ENCODE measurements at places on chromosomes 16 and 17. TPM values are rescaled to one million over a fixed set of nuclear protein-coding genes. Genes with fewer than 3 reads are reported as not detected.

Gene HP
- total RNA-seq = 5.7 TPM

Gene PRAC1
- total RNA-seq = not detected

Gene SLC16A13
- 0.56 TPM for total RNA-seq

DNA sequence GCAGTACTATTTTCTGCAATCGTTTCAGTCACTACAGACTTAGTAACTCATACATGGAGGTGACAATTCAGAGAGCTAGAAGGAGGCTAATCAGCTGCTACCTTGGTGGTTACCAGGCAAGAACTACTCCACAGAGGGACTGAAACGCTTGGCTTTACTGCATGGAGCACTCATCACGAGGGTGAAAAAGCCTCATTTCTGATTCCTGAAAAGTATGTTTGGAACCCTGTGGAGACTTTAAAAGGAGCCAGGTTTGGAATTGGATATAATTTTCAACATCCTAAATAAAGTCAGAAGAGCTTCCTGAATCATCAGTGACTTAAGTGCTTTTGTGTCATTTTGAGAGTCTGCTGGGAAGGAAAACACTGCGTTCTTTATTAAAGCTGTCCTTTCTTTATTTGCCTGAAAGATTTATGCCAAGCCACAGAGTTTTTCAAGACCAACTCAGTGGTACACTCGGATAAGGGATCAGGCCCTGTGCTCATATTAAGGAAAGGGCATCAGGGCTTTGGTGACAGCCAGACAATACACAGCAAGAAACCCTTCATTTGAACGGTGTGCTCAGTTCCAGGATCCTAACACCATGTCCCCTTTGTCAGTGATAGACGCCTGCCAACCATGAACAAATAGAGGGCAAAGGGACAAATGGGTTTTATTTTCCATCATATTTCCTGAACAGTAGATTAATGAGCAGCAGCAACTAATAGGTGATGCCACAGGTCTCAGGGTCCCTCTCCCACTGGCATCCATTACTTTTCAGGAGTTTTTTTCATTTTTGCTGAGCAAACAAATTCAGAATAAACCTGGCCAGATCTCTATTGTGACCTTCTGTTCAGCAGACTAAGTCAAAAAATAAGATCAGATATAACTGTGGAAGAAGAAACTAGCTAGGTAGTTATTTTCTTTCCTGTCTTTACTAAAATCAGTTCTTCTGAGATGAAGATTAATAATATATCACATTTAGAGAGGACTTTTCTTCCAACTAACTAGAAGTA lies 80.5 kb upstream of the CLEC18B start:
- H3K27me3 ChIP-seq = no peaks in the 10 kb centered on the region
- H3K27ac ChIP-seq = peak overlapping the region; percentile 60
- no peak overlapping the region for H3K4me3 ChIP-seq
- no peaks in the 10 kb centered on the region for H3K36me3 ChIP-seq
- DNase-seq = no peak
- H3K4me1 ChIP-seq = peaks cover 6% of the 10 kb centered on the region

DNA sequence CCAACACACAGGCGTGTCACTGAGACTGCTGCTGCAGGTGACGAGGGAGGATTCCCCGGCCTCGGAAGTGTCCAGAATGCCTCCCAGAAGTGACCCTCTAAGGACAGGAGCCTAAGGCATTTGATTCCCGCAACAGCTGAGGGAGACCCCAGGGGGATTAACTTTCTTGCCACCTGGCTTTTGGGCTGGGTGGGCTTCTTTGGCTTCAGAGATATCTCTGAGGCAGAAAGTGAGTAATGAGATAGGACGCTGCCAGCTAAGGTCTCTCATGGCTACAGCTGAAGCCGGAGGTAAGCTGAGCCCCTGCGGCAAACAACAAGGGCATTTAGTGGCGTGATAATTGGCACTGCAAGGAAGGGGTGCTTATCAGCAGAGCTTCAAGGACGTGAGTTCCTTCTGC lies 17.0 kb downstream of the DRC3 start:
- no peak overlapping the region for H3K4me3 ChIP-seq
- H3K27ac ChIP-seq = no peak overlapping the region
- no peaks in the 10 kb centered on the region for H3K4me1 ChIP-seq
- H3K27me3 ChIP-seq = no peaks in the 10 kb centered on the region

DNA sequence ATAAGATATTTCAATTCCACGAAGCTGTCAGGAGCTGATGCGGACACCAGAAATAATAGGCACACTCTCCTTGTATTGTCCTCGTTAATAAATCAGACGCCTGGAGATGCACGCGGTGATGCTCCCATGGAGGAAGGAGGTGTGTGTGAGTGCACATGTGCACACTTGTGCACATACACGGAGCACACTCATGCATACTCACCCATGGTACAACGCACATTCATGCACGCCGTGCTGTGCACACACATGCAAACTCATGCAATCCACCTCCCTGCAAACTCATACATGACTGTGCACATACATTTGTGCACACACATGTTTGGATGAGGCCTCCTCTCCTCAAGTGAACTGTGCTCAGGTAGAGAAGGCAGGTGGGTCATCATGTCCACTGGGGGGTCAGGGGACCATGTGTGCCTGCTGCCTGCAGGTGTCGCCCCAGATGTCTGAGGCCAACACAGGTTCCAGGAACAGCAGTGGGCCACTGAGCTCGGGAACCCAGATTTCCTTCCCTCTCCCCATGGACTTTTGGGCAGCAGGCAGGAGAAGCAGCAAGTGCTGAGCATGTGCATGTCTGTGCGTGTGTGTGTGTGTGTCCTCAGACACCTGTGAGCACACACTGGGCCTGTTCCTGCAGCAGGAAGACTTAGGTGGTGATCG lies 165.3 kb downstream of the SDK2 start:
- H3K4me1 ChIP-seq = peaks cover 15% of the 10 kb centered on the region
- no peak for DNase-seq
- no peaks in the 10 kb centered on the region for H3K36me3 ChIP-seq
- no peak overlapping the region for H3K4me3 ChIP-seq
- no peaks in the 10 kb centered on the region for H3K27me3 ChIP-seq
- no peak overlapping the region for H3K27ac ChIP-seq

- DNase-seq = no peak
- no peaks in the 10 kb centered on the region for H3K27me3 ChIP-seq
- H3K36me3 ChIP-seq = no peaks in the 10 kb centered on the region
- H3K4me1 ChIP-seq = peaks cover 15% of the 10 kb centered on the region
- no peak overlapping the region for H3K4me3 ChIP-seq
- no peak overlapping the region for H3K27ac ChIP-seq
Measured at GRCh38 chr16:66039793-66040192, 326.7 kb upstream of the CDH5 start.

DNA sequence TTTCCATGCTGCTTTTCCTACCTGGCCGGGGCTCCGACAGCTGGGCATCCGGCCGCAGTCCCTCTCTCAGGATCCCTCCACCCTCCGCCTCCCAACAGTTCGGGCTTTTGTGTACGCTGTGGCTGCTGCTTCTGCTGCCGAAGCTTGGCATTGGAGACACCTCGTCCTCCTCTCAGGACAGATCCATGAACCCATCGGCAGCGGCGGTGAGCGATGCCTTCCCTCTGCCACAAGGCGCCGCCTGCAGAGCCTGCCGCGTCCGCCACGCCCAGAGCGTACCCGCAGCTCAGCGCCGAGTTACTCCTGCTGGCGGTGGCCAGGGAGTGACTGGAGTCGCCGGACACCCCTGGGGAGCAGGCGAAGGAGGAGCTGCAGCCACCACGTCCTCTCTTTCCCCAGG lies 2032.8 kb downstream of the TP53TG3F start:
- no peaks in the 10 kb centered on the region for H3K27me3 ChIP-seq
- no peak for DNase-seq
- H3K27ac ChIP-seq = no peak overlapping the region
- H3K4me3 ChIP-seq = no peak overlapping the region

GRCh38 chr16:1309888-1310831 lies 724 bp downstream of the UBE2I start:
- H3K4me3 ChIP-seq = peak overlapping the region; percentile 89
- no peak overlapping the region for H3K27ac ChIP-seq
- H3K4me1 ChIP-seq = peaks cover 19% of the 10 kb centered on the region
- DNase-seq = no peak

- H3K4me3 ChIP-seq = no peak overlapping the region
- H3K4me1 ChIP-seq = peaks cover 3% of the 10 kb centered on the region
- H3K27ac ChIP-seq = peak overlapping the region; percentile 33
- no peaks in the 10 kb centered on the region for H3K27me3 ChIP-seq
- peaks cover 11% of the 10 kb centered on the region for H3K36me3 ChIP-seq
Measured at GRCh38 chr17:30520436-30520835, 43.2 kb downstream of the GOSR1 start.

DNA sequence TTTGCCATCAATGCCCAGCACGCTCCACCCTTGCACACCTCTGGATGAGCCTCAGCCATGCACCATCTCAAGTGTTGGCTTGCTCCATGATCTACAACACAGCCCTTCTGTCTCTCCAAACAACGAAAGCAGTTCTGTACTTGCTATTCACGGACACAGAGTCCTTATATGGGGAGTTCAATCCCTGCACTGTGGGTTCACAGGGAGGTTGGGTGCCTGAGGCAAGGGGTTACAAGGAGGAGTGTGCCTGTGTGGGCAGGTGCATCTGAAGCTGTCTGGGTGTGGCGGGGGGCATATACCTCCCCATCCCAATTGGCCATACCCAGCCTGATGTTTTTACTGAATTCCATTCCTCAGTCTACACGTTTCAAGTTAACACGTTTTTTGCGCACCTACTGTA lies 5.6 kb downstream of the RUNDC3A start:
- H3K27me3 ChIP-seq = peaks cover 19% of the 10 kb centered on the region
- H3K36me3 ChIP-seq = no peaks in the 10 kb centered on the region
- H3K4me3 ChIP-seq = no peak overlapping the region
- DNase-seq = no peak
- peaks cover 2% of the 10 kb centered on the region for H3K4me1 ChIP-seq
- no peak overlapping the region for H3K27ac ChIP-seq

DNA sequence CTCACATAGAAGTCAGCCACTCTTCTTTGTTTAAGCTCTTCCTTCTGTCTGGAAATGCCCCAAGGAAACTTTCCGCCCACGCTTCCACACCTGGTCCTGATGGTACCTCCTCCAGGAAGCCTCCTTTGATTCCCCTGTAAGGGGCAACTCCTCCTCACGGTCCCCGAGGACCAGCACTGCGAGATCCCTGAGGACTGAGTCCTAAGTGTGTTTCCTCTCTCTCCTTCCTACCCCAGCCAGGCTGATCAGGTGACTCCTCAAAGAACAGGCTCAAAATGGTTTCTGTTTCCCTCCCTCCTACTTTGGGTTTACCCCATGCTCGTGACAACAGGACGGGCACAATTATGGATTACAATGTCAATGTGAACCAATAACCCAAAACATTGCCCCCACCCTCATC lies 63.0 kb upstream of the MED9 start:
- H3K4me1 ChIP-seq = peaks cover 24% of the 10 kb centered on the region
- H3K27ac ChIP-seq = no peak overlapping the region
- DNase-seq = no peak
- peak overlapping the region; percentile 20 for H3K4me3 ChIP-seq
- H3K27me3 ChIP-seq = no peaks in the 10 kb centered on the region

DNA sequence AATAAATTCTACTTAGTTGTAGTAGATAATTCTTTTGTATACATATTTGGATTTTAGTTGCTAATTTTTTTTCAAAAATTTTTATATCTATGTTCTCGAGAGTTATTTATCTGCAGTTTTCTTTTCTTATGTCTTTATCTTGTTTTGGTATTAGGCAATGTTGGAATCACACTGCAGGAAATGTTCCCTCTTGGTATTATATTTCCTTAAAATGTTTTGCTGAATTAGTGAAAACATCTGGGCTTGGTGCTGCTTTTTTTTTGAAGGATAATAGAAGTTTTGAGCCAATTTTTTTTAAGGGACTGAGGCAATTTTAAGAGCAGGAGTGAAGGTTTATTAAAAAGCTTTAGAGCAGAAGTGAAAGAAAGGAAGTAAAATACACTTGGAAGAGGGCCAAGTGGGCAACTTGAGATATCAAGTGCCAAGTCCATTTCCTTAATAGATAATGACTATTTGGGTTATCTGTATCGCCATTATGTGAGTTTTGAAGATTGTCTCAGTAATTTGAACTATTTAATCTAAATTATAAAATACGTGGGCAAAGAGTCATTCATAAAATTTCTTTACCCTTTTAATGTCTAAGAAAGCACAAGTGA lies 1390.1 kb upstream of the CDH8 start:
- H3K27ac ChIP-seq = no peak overlapping the region
- H3K4me3 ChIP-seq = no peak overlapping the region
- H3K27me3 ChIP-seq = no peaks in the 10 kb centered on the region

- peaks cover 8% of the 10 kb centered on the region for H3K36me3 ChIP-seq
- no peaks in the 10 kb centered on the region for H3K27me3 ChIP-seq
- no peak overlapping the region for H3K27ac ChIP-seq
Measured at GRCh38 chr16:15865742-15866141, 8.9 kb upstream of the MYH11 start.

DNA sequence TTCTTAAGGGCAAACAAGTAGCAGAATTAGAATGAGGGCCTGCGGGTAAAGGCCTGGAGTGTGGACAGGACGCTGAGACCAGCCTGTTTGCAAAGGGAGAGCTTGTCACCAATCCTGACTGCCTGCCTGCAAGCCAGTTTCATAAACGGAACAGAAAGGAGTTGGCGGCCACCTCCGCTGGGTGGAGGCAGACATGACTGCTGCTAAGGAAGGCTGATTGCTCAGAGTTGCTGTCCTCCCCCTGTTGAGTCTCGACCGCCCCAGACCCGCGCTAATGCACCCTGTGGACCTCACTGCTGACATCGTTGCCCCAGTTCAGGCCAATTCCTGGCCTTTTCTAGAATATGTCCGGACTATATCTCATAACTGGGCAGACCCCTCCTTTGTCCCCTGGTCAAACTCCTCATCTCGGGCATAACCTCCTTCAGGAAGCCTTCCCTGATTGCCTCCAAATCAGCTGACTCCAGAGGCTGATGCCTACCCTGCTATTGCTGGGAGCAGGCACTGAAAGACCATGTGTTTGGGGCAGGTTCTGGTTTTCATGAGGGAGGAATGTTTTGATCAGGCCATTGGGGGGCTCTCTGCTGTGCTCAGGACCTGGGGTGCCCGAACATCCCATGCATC lies 153.0 kb upstream of the CIBAR2 start:
- no peak for DNase-seq
- H3K4me1 ChIP-seq = no peaks in the 10 kb centered on the region
- no peak overlapping the region for H3K27ac ChIP-seq
- H3K4me3 ChIP-seq = no peak overlapping the region
- no peaks in the 10 kb centered on the region for H3K36me3 ChIP-seq

- no peak overlapping the region for H3K4me3 ChIP-seq
- H3K27me3 ChIP-seq = no peaks in the 10 kb centered on the region
- H3K27ac ChIP-seq = no peak overlapping the region
- H3K4me1 ChIP-seq = peaks cover 26% of the 10 kb centered on the region
- H3K36me3 ChIP-seq = no peaks in the 10 kb centered on the region
- DNase-seq = no peak
Measured at GRCh38 chr17:68382582-68383085, 74.7 kb downstream of the WIPI1 start.

DNA sequence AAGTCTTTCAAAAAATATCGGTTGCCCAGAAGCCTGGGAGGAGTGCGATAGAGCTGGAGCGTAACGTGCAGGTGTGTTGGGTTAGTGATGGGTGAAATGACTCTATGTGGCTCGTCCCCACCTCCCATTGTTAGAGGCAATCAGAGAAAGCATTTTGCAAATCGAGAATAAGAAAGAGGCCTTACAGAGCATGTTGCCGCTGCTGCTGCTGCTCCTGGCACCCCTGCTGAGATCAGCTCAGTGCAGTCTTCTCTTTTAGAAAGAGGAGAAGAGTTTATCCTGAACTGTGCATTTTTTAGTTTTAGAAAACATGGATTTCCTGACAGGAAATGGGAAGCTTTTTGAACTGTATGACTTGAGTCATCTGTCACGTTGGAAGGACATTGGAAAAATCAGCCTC lies 774.5 kb upstream of the RBFOX1 start:
- H3K27me3 ChIP-seq = no peaks in the 10 kb centered on the region
- no peaks in the 10 kb centered on the region for H3K36me3 ChIP-seq
- H3K4me3 ChIP-seq = no peak overlapping the region
- DNase-seq = no peak

GRCh38 chr16:8986111-8986510 lies 22.4 kb upstream of the USP7 start:
- no peaks in the 10 kb centered on the region for H3K36me3 ChIP-seq
- no peak overlapping the region for H3K27ac ChIP-seq
- H3K27me3 ChIP-seq = no peaks in the 10 kb centered on the region

Data from thoracic aorta (tissue), 2 donors.